ENCODE measurements at places on chromosomes 2 and 18.
A peak's percentile ranks its signal among the peaks of the same experiment; 100 is the strongest.

DNA sequence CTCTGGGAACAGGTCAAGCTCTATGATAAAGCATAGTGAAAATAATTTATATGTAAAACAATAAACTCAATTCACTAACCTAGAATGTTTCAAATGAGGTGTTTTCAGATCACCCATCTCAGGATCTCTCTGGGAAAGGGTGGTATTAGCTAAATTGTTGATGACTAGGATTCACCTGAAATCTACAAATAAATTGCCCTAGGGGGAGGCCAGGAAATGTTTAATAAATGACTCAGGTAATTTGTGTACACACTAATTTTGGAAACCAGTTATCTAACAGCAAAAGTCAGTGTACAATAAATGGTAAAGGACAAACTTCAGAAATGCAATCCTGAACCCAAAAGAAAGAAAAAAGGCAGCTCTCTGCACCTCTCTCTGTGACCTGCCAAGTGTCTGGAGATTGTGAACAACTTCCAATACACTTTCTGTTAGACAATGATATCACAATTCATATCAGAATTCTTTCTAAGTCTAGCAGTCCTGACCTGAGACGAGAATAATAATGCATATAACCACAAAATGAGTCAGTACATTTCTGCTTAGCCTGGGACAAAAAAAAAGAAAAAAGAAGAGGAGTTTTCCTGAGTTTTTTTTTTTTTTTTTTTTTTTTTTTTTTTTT, 760.0 kb downstream of the EPHA4 start:
- DNase-seq: no peak
- no peak overlapping the region for H3K27ac ChIP-seq
- no peak overlapping the region for H3K4me3 ChIP-seq
- H3K4me1 ChIP-seq: no peaks in the 10 kb centered on the region
- no peaks in the 10 kb centered on the region for H3K36me3 ChIP-seq

DNA sequence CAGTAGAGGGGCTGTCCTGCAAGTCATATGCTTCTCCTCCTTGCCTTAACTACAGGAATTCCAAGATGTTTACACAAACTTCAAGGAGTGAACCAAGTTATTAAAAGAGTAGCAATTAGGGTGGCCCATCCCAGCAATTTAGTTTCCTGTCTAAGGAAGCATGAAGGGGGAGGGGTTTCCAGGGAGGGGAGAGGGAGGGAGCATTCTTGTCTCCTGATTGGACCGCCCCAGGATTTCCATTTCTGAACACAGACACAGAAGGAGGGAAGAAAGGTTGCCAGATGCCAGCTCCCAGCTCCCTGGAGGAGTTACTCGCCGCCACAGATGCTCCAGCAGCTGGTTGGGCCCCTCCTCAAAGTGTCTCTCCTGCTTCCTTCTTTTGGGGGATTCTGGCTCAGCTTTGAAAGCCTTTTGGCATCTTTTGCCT, 107.6 kb downstream of the TRIB2 start:
- H3K36me3 ChIP-seq: no peaks in the 10 kb centered on the region
- H3K4me1 ChIP-seq: no peaks in the 10 kb centered on the region
- H3K27ac ChIP-seq: no peak overlapping the region
- no peak overlapping the region for H3K4me3 ChIP-seq
- no peak for DNase-seq
- H3K27me3 ChIP-seq: no peaks in the 10 kb centered on the region

GRCh38 chr2:166888180-166888579, at the start of gene XIRP2:
TSS of gene XIRP2 (plus strand) at chr2:166888480. CDS start at chr2:166903483, 15,003 bp downstream.
- DNase-seq: no peak
- H3K27me3 ChIP-seq: no peaks in the 10 kb centered on the region
- H3K27ac ChIP-seq: no peak within 1 kb of the TSS
- H3K4me1 ChIP-seq: no peaks in the 10 kb centered on the region

GRCh38 chr2:241559323-241560161, 997 bp downstream of the BOK start:
- peak overlapping the region; percentile 87 for H3K4me3 ChIP-seq
- H3K36me3 ChIP-seq: no peaks in the 10 kb centered on the region
- no peaks in the 10 kb centered on the region for H3K27me3 ChIP-seq
- peaks cover 2% of the 10 kb centered on the region for H3K4me1 ChIP-seq
- no peak for DNase-seq

DNA sequence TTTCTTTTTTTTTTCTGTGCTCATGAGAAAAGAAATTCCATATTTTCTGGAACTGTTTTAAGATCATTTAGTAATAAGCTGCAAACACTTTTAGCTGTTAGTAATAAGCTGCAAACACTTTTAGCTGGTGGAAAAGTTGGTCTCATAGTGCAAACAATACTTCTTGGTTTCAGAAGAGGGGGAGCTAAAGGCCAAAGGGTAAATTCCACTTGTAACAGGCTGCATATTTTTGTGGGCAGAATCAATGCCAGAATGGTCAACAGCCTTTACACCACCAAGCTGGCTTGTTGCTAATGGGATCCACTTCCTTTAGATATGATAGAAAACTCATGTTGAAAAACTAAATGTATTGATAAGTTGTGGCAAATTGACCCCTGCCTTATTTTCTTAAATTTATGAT, 356.8 kb downstream of the NR4A2 start:
- H3K27ac ChIP-seq: no peak overlapping the region
- no peaks in the 10 kb centered on the region for H3K27me3 ChIP-seq
- H3K4me3 ChIP-seq: no peak overlapping the region
- no peaks in the 10 kb centered on the region for H3K4me1 ChIP-seq

- no peaks in the 10 kb centered on the region for H3K27me3 ChIP-seq
- H3K4me1 ChIP-seq: no peaks in the 10 kb centered on the region
- no peak for DNase-seq
- no peak overlapping the region for H3K4me3 ChIP-seq
These were observed 135.8 kb upstream of the LTBP1 start for GRCh38 chr2:32810909-32811495.

GRCh38 chr2:26458365-26459042, 19.4 kb downstream of the OTOF start:
- peaks cover 1% of the 10 kb centered on the region for H3K4me1 ChIP-seq
- no peaks in the 10 kb centered on the region for H3K27me3 ChIP-seq
- no peak for DNase-seq
- H3K4me3 ChIP-seq: no peak overlapping the region
- no peaks in the 10 kb centered on the region for H3K36me3 ChIP-seq

DNA sequence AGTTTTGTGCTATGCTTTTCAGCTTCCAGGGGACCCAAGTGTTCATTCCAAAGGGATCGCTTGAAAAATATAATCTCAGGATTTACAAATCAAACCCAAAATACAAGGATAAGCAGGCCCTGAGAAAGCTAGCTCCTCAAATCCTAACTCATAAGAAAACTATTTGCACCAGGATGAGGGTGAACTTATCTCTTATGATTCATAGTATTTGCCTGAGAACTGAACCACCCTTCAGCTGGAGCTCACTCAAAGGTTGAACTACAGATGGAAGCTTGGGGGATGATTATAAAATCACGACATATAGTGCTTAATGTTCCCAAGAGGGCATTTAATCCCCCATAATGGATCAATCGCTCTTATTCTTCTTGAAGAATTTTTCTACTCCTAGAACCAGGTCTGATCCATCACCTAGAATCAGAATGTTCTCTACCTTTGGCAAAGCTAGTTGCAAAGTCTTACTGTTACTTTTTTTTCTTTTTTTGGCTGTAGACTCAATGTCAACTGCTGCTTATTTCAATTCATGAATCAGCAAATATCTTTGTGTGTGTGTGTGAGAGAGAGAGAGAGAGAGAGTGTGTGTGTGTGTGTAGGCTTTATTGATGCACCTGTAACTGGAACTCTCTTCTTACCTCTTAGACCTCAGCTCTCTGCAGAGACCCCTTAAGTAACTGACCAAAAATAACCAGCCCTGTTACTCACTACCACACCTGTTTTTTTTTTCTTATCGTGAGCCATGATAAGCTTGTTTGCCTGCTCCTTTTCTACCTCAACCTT, 44.8 kb downstream of the ARL4C start:
- H3K36me3 ChIP-seq: no peaks in the 10 kb centered on the region
- no peak for DNase-seq
- no peak overlapping the region for H3K4me3 ChIP-seq

DNA sequence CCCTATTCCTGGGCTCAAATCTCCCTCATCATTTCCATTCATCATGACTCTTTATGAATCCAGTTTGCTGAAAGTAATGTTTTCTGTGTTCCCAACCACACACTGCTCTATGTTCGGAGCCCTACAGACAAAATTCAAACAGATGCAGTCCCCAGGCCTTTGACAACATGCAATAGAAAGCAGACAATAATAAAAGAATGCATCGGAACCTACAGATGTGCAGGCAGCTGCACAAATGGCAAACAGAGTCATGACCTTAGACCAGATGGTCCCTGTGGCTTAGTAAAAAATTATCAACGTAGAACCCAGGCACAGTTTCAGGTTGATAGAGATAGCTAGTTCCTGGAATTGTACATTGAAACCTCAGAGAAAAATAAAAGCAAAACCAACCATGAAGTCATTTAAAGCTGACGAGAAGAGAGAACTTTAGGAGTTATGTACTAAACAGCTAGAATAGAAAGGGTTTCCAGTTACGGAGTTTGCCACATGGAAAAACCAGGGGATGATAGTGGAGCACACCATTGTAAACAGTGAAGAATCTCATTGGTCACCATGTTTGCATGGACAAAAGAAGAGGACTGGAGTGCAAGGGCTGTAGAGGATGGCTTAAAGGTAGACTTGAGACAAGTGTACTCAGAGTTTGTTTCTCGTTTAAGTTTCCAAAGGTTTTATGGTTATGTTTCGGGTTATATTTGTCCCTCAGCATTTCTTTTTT, 23.2 kb upstream of the ACVR1 start:
- DNase-seq: no peak
- H3K4me3 ChIP-seq: no peak overlapping the region
- no peaks in the 10 kb centered on the region for H3K4me1 ChIP-seq
- H3K36me3 ChIP-seq: no peaks in the 10 kb centered on the region
- H3K27ac ChIP-seq: no peak overlapping the region

DNA sequence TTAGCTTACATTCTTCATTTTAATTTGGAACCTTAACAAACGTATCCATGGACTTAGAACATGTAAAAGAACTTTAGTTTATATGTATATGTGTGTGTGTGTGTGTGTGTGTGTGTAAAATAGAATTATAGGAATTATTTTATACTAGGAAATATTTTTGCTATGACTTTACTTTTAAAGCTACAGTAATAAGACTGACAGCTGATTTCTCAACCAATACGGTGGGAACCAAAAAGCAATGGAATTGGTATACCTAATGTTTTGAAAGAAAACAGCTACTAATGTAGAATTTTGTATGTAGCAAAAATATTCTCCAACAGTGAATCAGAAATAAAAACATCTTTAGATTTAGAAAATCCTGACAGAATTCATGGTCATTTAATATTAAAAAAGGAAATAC, 146.5 kb upstream of the ARL4C start:
- DNase-seq: no peak
- no peak overlapping the region for H3K27ac ChIP-seq
- no peaks in the 10 kb centered on the region for H3K36me3 ChIP-seq
- H3K4me3 ChIP-seq: no peak overlapping the region
- no peaks in the 10 kb centered on the region for H3K4me1 ChIP-seq
